ENCODE measurements at places on chromosomes 5 and 9.

GRCh38 chr5:163347671-163348070 is 89.7 kb upstream of the CCNG1 start:
- DNase-seq: peak; percentile 46

- DNase-seq: no peak
Measured at GRCh38 chr5:3593771-3594509, 1.7 kb upstream of the IRX1 start.

- no peak for DNase-seq
Measured at GRCh38 chr9:117723986-117724625, 19.9 kb downstream of the TLR4 start.

GRCh38 chr9:130142056-130142455 is 30.1 kb upstream of the NCS1 start:
- DNase-seq: no peak

DNA sequence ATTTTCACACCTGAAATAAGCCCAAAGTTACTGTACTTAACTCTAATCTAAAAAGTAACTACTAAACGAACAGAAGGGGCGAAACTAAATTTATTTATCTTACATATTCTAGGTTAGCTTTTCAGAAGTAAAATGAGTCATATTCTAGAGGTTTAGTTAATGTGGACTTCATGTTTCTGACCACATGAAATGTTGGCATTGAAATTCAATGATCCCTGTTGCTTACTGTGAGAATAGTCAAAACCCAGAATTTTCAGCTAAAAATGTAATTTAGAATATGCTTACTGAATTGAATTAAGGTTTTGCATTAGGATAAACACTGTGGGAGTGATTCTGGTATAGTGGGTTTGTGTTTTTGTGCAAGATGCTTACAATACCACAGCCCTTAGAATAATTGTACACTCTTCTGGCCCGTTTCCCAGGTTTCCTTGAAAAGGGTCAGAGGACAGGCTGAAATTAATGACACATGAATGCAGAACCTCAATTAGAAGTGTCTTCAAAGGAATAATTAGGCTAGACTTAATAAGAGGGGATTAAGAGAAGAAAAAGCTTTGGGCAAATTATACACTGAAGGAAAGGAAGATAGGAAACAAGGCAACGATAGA is 1.4 kb upstream of the SNX18 start:
- DNase-seq: no peak

DNA sequence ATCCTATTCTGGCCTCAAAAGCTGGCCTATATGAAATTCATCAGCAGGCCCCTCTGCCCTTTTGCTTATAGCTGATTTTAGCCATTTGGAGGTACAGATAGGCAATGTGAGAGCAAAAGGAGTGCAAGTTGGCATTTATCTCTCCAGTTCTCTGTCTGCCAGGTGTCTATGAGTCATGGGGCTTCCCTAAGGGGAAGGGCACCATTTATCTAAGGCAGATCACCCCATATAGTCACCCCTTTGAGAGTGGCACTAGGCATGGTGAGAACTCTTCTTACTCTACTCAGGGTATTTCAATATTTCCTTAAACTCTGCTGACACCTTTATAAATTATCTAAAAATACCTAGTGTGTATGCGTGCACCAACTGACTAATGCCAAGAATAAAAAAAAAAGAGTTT is 314.7 kb upstream of the CDH6 start:
- no peak for DNase-seq

DNA sequence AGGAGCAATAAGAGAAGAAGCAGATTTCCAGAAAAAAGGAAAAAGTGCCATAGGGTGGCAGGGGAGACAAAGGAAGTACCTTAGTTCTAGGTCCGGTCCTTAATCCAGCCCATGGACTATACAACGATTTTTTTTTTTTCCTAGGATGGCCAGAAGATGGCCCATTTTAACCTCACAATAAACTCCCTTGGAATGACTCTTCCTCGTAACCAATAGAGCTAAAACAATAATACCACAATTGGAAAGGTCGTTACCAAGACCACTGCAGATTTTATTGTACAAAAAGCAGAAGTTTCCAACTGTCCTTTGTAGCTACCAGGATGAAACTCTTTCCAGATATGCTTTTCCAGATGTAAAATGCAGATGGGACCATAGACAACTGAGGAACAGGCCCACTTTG is 34.4 kb upstream of the SSBP2 start:
- no peak for DNase-seq

DNA sequence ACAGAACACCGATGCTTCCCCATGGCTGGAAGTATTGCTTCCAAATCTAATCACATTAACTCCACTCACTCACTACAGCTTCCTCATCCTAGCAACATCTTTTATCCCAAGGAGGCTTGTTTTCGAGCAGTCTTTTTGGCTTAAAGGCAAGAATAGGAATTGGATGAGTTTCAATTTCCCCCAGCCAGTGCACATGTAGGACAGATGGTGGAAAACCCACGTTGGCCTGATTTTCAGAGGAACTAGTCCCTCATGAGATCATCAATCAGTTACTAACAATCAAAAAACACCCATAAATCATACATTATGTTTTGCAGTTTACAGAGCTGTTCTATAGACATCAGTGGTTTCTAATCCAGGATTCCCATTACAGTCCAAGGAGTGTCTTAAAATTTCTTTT is 48.5 kb upstream of the AGXT2 start:
- no peak for DNase-seq

DNA sequence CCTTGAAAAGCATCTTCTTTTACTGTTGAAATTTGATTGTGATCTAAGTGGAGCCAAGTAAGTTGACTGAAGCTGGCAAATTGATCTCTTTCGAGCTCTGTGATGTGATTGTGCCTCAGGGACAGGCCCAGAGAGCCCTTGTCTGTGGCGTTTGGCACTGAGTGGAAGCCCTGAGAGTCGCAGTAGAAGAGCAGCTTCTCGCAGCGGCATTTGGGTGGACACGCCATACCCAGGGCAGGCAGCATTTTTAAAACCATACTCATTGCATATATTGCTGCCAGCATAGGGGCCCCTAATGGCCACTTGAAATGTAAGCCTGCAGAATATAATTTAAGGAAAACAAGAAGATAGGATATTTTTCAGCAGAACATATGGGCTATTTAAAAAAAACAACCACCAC is 894 bp downstream of the LRRTM2 start:
- no peak for DNase-seq

- DNase-seq: no peak
Measured at GRCh38 chr5:34699155-34700077, 43.3 kb downstream of the RAI14 start.

GRCh38 chr5:72608297-72608696 is 101.1 kb upstream of the ZNF366 start:
- no peak for DNase-seq

DNA sequence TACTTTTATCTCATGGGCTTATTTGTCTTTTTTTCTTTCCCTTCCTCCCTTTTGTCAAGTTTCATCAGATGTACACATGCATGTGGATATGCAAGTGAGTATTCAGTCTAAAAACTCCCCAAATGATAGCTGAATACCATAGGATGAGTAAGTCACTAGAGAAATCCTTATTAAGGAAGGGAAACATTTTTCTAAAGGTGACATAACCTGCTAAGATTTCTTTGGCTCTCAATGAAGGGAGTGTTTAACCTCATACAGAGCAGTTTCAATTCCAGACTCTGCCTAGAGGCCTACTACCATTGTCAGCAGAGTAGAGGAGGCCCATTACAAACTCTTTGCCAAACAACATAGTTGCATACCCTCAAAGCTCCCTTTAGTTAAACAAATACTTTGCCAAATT is 192.4 kb downstream of the ARHGEF28 start:
- DNase-seq: no peak

DNA sequence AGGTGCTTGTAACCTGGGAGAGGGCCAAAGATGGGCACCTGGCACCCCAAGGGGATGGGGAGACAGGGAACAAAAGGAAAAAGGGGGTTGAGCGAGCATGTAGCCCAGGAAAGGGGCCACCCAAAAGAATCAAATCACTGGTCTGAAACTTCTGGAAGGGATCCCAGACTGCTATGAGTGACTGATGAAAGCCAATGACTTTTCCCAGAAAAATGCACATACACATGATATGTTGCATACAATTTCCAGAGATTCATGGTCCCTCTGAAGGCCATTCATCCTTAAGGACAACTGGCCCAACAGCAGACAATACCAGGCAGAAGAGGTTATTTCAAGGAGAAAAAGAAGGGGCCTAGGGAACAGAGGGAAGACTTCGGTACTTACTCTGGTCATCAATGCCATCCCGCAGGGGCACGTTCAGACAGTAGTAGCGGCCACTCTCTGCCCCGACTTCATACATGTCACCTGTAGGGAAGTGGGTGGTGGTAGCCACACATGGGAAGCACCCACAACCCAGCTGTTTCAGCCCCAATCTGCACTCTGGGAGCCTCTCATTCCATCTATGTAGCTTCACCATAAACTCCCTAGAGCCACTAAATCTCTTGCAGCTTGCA is 8.4 kb downstream of the HDAC3 start:
- DNase-seq: no peak

DNA sequence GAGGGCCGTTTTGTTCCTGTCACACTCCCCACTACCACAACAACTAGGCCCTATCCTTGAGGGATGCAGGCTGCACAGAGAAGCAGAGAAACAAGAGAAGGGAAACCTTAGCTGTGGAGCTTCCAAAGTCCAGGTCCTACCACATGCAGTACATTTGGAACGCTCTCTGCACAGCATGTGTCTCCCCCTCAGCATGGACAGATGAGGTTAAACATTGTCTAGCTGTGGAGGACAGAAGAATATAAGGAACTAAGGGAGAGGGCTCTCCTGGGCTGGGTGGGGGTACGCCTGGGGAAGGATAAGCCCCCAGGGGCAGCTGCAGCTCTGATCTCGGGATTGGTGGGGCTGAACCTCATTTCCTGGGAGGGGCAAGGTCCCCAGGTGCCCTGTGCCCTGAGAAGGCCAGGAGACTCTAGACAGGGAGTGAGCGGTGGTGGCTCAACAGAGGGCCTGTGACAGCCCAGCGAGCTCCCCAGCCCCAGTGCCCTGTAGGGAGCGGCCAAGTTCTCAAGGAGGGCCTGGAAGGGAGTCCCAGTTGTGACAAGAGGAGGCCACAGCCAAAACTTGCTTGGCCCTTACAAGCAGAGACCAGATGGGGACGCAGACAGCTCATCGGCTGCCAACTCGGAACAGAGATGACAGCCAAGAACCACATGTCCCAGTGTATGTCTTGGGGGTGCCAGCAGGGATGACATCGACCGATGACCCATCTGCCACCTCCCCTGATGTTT is 30.1 kb downstream of the TSPAN17 start:
- no peak for DNase-seq

DNA sequence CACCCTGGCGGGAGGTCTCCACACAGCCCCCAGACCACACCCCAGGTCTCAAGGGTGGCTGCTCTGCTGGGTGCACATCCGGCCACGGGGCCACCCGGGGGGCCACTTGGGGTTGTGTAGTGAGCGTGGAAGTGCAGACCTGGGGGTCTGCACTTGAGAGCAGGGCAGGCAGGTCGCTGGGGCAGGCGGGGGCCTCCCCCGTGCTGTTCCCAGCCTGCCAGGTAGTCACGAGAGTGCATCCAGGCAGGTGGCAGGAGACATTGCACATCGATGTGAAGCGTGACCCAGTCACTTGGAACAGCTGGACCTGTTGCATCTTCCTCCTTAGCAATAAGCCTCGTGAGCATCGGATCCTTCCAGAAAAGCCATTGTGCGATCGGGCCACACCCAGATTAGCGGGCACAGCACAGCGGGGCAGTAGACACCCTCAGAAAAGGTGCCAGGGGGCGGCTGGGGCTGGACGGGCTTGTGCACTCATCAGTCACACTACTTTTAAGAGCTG is 4.8 kb upstream of the ENTPD8 start:
- no peak for DNase-seq

GRCh38 chr5:39266442-39266841 is 47.1 kb upstream of the FYB1 start:
- no peak for DNase-seq

DNA sequence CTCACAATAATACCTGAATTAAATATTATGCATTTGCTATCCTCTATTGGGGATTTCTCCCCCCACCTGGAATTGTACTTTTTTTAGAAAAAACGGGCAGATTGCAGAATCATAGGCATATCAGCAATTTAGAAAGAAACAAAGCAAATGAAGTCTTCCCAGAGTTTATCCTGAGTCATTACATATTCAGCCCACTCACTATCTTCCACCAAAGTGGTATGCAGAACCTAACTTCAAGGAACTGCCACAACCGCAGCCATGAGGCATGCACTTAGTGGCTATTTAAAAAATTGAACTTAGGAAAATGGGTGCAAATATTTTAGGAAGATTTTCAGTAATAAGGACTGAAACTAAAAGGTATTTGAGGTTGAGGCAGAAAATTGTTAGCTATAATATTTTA is 48.6 kb downstream of the UBAP1 start:
- no peak for DNase-seq

DNA sequence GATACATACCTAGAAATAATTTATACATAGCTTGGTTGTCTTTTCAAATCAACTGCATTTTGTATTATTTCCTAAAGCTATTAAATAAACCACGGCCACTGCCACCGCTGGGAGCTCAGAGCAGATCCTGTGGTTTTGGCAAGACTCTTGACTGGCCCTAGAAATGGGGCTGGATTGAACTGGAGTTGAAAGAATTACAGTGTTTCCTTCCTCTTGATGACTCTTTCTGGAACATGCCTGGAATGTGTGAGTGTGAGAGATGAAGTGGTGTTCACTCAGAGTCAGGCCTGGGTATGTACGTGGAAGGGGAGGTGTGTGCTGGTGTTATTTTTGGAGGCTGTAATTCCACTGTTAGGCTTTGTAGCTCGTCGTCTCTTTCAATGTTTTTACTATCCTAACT is 45.9 kb downstream of the TEK start:
- no peak for DNase-seq

DNA sequence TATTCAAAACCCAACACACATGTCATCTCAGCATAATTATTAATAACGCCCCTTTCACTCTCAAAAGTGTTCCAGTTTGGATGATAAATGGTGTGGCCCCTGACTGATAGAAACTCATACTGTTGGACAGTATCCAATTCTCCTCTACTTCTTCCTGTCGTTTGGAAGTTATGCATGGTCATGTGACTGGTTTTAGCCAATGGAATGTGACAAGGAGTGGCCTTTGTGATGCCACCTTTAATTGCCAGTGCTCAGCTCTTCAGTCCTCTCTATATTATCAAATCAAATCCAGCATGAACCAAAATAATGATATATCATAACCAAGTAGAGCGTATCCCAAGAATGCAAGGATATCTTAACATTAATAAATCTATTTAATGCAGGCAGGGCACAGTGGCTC is 117.8 kb upstream of the SPIN1 start:
- DNase-seq: no peak

GRCh38 chr9:135666534-135667462 is 3.7 kb downstream of the LCN9 start:
- DNase-seq: no peak

- no peak for DNase-seq
Measured at GRCh38 chr9:131706608-131706970, 33.3 kb downstream of the RAPGEF1 start.

- no peak for DNase-seq
Measured at GRCh38 chr5:66139318-66139712, 4.8 kb upstream of the SREK1 start.

GRCh38 chr9:16150501-16150900 is 597.7 kb downstream of the CCDC171 start:
- no peak for DNase-seq

Measured in CD4-positive, alpha-beta T cell treated with Interleukin-4 for 4 hours (primary cell).